ENCODE measurements at places on chromosomes 5 and 9. TPM values are rescaled to one million over a fixed set of nuclear protein-coding genes. Genes with fewer than 3 reads are reported as not detected.

- no peak for DNase-seq
Measured at GRCh38 chr9:2849941-2850340, 6.0 kb upstream of the PUM3 start.

DNA sequence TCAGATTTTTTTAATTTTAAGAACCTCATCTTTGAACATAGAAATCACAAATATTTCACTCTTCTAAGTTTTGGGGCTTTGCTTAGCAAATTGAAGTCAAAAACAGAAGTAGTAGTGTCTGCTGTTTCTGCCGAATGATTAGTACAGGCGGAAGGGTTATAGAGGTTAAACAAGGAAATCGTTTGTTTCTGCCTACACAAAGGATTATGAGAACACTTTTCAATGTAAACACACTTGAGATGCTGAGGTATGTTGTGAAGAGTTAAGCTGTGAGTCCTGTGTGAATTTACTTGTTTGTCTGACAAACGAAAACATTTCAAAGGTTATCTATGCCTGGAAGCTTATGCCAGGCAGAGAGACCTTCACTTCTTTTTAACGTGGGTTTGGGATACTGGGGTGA lies 224.8 kb downstream of the CETN3 start:
- DNase-seq, result no peak

- no peak for DNase-seq
Measured at GRCh38 chr5:142779163-142779840, 9.1 kb downstream of the ARHGAP26 start.

GRCh38 chr5:96124589-96124988 lies 162.9 kb upstream of the ELL2 start:
- DNase-seq, result no peak

DNA sequence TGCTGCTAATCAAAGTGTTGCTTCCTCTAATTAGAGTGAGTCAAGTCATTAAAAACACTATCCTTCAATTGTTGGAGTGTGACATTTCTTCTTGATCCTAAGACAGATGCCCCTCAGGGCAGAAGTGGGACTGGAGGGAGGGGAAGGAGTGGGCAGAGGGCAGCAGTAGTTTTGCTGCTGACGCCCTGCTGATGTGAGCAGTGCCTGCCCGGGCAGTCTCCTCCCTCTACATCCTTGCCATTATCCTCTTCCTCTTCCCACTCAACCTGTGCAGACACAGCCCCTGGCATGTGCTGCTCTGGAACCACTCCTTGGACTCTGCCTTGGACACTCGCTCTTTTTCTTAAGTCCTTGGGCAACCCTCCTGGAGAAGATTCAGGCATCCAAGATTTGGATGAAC lies 232.5 kb downstream of the HSPA4 start:
- no peak for DNase-seq

DNA sequence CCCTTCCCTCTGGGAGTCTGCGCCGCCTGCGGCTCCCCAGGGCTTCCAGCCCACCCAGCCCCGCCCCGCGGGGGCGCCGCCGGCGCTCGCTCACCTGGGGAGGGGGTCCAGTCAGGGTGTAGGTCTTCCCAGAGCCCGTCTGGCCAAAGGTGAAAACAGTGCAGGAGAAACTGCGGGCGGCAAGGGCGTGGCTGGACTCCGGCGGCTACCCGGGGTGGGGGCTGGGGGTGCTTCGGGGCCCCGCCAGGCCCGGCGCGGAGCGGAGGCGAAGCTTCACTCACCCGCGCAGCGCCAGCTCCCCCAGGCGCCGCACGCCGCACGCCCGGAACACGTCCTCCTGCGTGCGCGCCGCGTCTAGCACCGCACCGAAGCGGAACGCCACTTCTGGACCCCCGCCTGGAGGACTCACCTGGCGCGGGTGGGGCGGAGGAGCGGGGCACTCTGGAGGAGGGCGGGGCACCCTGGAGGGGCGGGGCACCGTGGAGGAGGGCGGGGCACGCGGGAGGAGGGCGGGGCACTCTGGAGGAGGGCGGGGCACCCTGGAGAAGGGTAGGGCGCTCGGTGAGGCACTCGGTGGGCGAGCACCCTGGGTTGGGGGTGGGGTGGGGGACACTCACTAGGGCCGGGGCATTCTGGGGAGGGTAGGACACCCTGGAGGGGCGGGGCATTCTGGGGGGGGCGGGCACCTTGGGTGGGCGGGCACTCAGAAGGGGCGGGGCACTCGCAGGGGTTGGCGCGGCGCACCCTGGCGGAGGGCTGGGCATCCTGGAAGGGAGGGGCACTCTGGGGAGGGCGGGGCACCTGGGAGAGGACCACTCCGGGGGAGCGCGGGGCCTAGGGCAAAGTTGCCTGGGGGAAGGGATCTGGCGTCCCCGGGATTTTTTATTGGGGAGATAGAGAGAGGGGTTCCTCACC lies 814 bp downstream of the KIF12 start:
- DNase-seq, result no peak

- no peak for DNase-seq
Measured at GRCh38 chr9:13608451-13608850, 329.0 kb upstream of the MPDZ start.

DNA sequence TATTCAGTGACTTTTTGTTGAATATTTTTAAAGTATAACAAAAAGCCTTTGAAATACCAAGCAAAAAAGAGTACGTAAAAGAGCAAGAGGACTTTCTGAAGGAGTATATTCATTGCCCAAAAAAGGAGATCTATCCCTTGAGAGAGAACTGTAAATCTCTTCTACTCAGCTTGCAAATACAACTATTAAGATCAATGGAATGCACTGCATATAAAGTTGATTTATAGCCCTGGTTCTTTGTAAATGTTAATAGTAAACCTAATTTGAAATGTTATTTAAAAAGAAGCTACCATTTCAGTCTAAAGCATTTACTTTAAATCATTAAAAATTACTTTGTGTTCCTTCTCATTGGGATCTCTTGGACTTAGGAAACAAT lies 168.1 kb downstream of the PDE4D start:
- DNase-seq, result peak; percentile 34

DNA sequence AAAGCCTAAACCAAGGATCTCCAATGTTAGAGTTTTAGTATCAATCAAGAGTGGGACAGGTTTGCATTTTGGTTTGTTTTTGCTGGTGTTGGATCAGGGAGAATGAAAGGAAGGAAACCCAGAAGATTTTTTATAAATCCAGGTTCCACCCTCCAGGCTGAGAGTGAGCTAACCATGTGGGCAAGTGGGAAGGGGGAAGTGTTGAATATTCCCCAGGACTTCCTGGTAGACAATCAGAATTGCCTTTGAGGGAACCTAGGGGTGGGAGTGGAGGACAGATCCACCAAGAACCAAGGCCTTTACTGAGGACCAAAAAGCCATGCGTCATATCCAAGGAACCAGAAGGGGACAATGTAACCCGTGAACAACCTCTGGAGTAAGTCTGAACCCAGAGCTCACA lies 33.5 kb upstream of the PIK3R1 start:
- DNase-seq, result no peak

- no peak for DNase-seq
Measured at GRCh38 chr9:125493384-125493783, 213.6 kb downstream of the MAPKAP1 start.

DNA sequence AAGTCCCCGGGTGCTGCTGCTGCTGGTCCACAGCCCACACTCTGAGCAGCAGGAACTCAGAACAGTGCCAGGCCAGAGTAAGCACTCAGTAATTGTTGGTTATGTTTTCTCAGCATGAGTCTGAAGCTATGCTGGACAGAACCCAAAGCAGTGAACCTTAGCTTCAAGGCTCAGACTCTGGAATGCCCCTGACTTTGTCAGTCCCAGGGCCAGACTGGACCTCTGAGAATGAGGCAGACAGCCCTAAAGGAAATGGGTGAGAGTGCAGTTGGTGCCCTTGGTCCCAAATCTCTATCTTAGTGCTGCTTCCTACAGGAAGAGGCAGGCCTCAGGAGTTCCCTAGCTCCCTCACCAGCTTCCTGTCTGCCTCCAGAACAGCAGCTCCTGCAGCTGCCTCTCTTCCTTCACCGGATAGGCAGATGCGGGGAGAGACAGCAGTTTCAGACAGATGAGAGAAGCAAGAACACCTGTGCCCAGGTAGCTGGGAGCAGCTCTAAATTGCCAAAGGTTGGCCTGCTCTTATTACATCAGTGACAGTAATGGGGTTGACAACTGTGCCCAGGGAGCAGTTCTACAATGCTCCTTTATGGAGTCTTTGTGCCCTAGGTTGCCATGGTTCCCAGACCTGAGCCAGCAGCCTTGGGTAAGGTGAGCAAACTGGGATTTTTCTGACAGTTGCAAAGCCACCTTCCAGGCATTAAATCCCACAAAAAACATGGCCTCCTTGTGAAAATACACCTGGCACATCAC lies 82.2 kb upstream of the CXCL14 start:
- no peak for DNase-seq

DNA sequence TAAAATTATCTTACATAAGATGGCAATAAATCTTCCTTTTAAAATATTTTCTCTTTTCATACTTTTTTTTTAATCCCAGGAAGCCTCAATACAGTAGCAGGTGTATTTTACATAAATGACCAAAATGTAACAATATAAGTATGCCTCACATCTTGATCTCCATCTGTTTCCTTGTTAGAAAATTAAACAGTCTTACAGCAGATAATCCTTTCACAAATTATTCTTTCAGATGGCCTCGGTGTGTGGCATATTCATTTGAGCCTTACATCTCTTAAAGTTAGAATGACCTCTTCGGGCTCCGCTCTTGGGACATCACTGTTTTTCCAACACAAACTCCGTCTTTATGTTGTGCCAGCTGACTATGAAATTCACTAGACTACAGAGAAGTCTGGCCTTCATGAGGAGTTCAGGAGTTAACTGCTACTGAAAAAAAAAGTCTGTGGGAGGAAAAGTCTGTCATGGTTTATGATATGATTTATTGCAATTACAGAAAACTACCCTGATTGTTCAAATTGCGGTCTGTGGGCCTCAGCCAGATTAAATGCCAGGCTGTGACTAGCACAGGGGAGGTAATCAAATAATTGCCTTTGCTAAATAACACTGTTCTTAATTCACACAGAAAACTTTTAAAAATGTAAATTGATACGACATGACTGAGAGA lies 292.9 kb upstream of the PUM3 start:
- no peak for DNase-seq

GRCh38 chr9:97562542-97562941 lies 61.1 kb downstream of the TMOD1 start:
- no peak for DNase-seq

DNA sequence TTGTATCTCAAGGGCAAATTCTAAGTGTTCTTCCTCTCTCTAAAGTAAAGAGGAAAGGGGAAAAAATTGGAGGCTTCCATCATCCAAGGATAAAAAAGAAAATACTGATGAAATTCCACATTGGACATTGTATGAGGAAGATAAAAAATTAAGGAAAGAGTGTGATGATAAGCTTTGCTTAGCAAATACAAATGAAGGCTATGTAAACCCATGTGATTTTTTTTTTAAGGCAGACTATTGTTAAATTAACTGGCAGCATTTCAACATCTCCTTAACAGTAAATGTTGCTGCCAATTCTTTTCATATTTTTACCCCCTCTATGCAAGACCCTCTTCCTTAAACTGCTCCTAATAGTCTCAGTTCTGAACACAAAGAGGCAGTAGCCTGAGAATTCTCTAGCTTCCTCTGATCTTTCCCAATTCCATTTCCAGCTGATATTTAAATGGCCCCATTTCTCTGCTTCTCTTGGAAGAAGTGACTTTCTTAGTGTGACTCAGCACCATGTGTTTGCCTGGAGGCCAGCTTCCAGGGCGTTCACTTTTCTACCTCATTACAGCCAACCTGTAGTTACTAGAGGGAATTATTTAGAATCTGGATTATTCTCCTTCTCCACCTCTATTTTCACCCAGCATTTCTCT lies 159.7 kb downstream of the TLE1 start:
- DNase-seq, result no peak

DNA sequence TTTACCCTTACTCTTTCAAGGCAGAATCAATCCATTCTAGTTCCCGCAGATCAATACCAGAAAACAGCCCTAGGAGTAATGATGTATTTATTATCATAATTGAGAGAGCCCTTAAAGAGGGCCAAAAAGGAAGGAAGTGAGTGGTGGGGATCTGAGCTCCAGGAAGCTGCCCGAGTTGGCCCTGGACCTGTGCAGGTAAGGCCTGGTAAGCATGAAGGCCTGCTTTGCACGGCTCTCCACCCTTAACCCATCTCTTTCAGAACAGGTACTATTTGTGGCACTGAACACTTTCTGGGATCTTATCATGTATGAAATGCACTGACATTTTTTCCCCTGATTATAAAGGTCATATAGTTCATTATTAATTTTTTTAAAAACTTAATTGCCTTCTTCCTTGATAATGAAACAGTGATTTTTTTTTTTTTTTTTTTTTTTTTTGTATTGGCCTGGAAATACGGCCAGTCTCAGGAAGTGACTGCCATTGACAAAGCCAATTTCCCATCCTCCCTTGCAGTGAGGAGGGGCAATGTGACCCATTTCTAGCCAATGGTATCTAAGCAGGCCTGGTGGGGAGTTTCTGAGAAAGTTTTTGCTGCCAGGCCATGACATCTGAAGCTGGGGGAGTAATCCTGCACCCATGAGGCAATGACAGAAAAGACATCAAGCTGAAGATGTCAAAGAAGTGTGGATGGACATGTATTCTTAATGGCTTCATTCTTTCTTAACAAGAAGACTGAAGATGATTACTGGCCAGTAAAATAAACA lies 6.3 kb upstream of the MVB12B start:
- DNase-seq, result no peak

DNA sequence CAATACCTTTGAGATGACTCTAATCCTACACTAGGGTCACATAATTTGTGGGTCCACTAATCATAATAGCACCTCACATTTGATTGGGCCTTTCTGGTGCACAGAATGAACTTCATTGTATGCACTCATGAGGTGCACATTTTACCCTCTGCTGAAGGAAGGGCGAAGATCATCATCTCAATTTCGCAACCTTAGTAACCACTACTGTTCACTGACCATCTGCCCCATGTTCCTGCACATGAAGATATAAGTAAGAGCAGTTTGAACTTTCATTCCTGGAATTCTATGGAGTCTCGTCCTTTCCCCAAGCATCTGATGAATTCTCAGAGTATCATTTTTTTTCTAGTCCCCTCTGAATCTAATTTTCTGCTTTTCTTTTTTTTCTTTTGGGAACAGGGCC lies 21.2 kb downstream of the GAS1 start:
- DNase-seq, result no peak

SPATA31E1 gene
- polyA plus RNA-seq, result not detected

DUSP1 gene
- 685 TPM for polyA plus RNA-seq

CCDC183 gene
- polyA plus RNA-seq, result 2.5 TPM

DNAJC21 gene
- 67.6 TPM for polyA plus RNA-seq

TERT gene
- polyA plus RNA-seq, result 0.11 TPM

FCHO2 gene
- polyA plus RNA-seq, result 27.6 TPM

GRM6 gene
- 1.4 TPM for polyA plus RNA-seq

RIOK2 gene
- polyA plus RNA-seq, result 43.7 TPM
